ENCODE measurements at places on chromosomes 5 and 9. TPM values are rescaled to one million over a fixed set of nuclear protein-coding genes. Genes with fewer than 3 reads are reported as not detected.

DNA sequence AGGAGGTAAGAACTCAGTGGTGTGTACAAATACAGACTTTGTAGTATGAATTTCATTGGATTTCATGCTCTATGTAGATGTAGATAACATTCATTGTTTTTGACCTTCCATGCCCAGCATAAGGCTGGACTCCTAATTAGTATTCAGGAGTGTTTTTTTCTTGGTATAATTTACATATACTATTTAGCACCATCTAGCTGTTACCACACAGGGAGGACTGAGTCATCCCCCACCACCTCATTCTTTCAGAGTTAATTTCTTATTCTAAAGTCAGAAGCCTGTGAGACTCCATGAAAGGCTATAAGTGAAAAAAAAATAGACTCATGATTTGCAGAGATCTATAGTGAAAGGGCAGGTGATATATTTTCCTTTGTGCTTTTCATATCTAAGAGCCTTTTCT is 555.0 kb downstream of the PRR16 start:
- no peak for DNase-seq

The PCDHA9 gene
- not detected for total RNA-seq

DNA sequence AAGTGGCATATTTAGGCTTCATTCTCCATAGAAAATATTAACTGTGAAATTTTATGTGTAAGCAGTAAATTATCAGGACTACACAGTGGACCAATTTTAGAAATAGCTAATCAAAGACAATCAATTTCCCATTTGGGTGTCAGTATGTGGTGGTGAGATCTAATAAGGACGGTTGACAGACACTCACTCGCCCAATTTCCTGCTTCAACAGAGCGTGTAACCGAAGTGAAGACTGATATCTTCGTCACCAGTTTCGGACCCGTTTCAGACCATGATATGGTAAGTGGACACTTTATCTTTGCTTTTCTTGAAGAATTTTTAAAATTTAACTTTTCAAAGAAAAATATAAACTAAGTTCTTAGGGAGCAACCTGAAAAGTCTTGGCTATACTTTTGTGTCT is 17.6 kb downstream of the GABRA1 start:
- no peak for DNase-seq

GRCh38 chr9:76373173-76373783 is 20.9 kb downstream of the RFK start:
- DNase-seq = no peak

- DNase-seq = no peak
These were observed 79.1 kb upstream of the IER5L start for GRCh38 chr9:129256959-129257713.

DNA sequence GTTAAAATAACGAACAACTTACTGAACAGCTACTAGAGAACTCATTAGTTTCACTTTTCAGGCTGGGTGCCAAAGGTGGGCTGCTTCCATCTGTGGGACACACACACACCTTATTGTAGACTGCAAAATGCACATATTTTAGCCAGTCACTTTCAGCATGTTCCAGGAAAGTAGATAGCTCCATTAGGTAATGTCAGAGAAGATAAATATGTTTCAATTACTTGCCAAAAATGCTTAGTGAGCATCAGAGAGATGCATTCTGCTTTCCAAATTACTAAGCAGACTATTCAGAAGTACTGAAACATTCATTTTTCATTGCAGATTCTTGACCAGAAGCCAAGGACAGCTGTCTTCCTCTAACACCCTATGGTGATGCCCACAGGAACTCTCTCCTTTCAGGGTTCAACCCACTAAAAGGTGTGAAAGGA is 56.2 kb upstream of the APC start:
- no peak for DNase-seq

The PWWP2A gene
- 30.2 TPM for total RNA-seq
